Panc1 (cell line): ENCODE measurements at places on chromosomes 11 and 22.
A peak's percentile ranks its signal among the peaks of the same experiment; 100 is the strongest.

GRCh38 chr11:134755535-134755934, 343.5 kb upstream of the B3GAT1 start:
- no peak overlapping the region for H3K27ac ChIP-seq
- DNase-seq: no peak
- no peak overlapping the region for H3K4me3 ChIP-seq
- no peaks in the 10 kb centered on the region for H3K36me3 ChIP-seq
- peaks cover 9% of the 10 kb centered on the region for H3K27me3 ChIP-seq
- H3K4me1 ChIP-seq: no peaks in the 10 kb centered on the region

GRCh38 chr11:5258543-5259262, 4.1 kb upstream of the HBG2 start:
- no peaks in the 10 kb centered on the region for H3K27me3 ChIP-seq
- no peak overlapping the region for H3K27ac ChIP-seq
- H3K4me3 ChIP-seq: no peak overlapping the region

DNA sequence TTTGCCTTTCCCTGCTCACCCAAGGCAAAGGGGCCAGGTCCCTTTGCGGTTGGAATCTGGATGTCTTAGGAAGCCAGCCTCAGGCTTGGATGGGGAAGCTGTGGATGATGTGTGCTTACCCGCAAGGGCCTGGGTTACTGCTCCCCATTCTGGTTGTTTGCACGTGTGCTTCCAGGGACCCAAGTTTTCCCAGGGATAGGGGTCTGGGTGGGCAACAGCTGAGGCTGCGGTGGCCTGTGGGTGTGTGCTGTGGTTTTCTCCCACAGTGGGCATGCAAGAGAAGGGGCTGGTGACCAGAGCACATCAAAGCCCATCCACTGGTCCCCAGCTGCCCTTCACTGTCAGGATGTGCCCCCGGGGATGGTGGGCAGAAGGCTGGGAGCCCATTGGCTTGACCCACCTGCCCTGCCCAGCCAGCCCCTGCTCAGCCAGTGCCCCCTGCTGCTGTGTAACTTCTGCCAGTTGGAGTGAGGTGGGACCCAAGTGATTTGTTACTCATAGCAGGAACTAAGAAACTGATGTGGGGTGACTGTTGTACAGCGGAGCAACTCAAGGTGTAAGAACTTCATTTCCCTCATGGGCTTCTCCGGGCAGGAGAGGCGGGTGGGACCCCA, 3.3 kb downstream of the CAPN5 start:
- no peak for DNase-seq
- no peaks in the 10 kb centered on the region for H3K36me3 ChIP-seq
- no peak overlapping the region for H3K4me3 ChIP-seq
- peaks cover 16% of the 10 kb centered on the region for H3K4me1 ChIP-seq
- no peak overlapping the region for H3K27ac ChIP-seq

DNA sequence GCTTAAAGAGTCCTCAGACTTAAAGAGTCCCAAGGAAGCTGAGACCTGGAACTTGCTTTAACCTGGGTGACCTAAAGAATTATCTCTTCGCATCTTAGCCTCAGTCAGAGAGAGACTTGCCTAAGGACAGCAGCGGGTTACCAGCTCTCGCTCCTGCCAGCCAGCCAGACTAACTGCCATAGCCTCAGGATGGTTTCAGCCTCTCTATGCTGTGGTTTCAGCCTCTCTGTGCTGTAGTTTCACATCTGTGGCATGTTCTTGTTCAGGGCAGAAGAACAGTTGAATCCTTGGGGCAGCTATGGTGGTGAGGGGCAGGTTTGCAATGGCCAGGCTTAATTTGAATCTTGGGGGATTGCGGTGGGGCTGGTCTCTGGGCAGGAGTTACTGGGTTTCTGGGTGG, 2.3 kb downstream of the FRMD8 start:
- H3K4me3 ChIP-seq: no peak overlapping the region
- H3K27ac ChIP-seq: peak overlapping the region; percentile 78
- no peaks in the 10 kb centered on the region for H3K27me3 ChIP-seq
- no peaks in the 10 kb centered on the region; the same call in 1 of the 2 replicates for H3K36me3 ChIP-seq
- no peak for DNase-seq

- H3K4me3 ChIP-seq: no peak overlapping the region
- no peaks in the 10 kb centered on the region for H3K27me3 ChIP-seq
These were observed 249.0 kb downstream of the CADM1 start for GRCh38 chr11:115255006-115255762.

- H3K4me3 ChIP-seq: no peak overlapping the region
- H3K36me3 ChIP-seq: no peaks in the 10 kb centered on the region
- no peak for DNase-seq
- no peaks in the 10 kb centered on the region for H3K27me3 ChIP-seq
These were observed 3.5 kb upstream of the PDGFB start for GRCh38 chr22:39248254-39248653.

- H3K4me1 ChIP-seq: no peaks in the 10 kb centered on the region
- H3K36me3 ChIP-seq: no peaks in the 10 kb centered on the region
- H3K27me3 ChIP-seq: no peaks in the 10 kb centered on the region
- H3K27ac ChIP-seq: no peak overlapping the region
- no peak for DNase-seq
These were observed 105.5 kb downstream of the C11orf87 start for GRCh38 chr11:109527496-109527895.

GRCh38 chr22:25898707-25899365, 156.8 kb downstream of the MYO18B start:
- H3K27ac ChIP-seq: no peak overlapping the region
- H3K36me3 ChIP-seq: no peaks in the 10 kb centered on the region
- H3K4me3 ChIP-seq: no peak overlapping the region
- no peaks in the 10 kb centered on the region for H3K4me1 ChIP-seq

- DNase-seq: no peak
- no peaks in the 10 kb centered on the region for H3K36me3 ChIP-seq
- no peaks in the 10 kb centered on the region for H3K4me1 ChIP-seq
- no peak overlapping the region for H3K4me3 ChIP-seq
These were observed 98.2 kb downstream of the SLC1A2 start for GRCh38 chr11:35321111-35321510.

GRCh38 chr11:117972044-117972443, 14.2 kb upstream of the IL10RA start:
- DNase-seq: no peak
- no peak overlapping the region for H3K27ac ChIP-seq
- H3K4me1 ChIP-seq: peaks cover 8% of the 10 kb centered on the region; the same call in 1 of the 2 replicates
- H3K27me3 ChIP-seq: peaks cover 2% of the 10 kb centered on the region; the same call in 1 of the 2 replicates
- H3K4me3 ChIP-seq: no peak overlapping the region

DNA sequence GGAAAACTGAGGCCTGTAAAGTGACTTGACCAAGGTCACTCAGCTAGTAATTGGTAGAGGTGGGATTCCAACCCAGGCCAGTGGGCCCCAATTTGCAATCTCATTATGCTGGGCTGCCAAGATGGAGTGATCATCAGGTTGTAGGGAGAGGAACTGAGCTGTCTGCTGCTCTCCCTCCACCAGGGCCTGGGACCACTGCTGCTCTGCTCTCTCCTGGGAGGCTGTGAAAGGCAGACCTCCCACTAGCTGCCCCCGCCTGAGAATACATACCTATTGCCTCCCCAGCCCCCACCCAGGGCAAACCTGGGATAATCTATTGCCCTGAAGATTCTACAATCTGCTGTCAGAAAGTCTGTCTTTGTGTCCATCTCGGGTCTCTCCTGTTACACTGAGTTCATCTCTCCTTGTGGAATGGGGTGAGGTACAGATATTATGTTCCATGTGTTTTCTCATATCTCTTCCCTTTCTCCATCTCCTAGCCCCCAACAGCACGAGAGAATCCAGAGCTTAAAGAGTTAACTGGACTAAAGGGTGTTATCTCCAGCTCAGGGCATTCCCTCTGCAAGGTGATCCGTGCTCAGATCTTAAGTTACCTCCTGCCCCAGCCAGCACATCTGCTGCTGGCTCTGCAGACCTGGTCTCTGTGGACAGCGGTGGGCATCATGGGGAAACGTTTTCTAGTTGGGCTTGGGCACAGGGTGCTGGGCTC, 5.6 kb downstream of the NECTIN1 start:
- H3K4me1 ChIP-seq: peaks cover 9% of the 10 kb centered on the region
- H3K4me3 ChIP-seq: no peak overlapping the region
- H3K27ac ChIP-seq: no peak overlapping the region
- no peaks in the 10 kb centered on the region for H3K27me3 ChIP-seq
- DNase-seq: no peak

DNA sequence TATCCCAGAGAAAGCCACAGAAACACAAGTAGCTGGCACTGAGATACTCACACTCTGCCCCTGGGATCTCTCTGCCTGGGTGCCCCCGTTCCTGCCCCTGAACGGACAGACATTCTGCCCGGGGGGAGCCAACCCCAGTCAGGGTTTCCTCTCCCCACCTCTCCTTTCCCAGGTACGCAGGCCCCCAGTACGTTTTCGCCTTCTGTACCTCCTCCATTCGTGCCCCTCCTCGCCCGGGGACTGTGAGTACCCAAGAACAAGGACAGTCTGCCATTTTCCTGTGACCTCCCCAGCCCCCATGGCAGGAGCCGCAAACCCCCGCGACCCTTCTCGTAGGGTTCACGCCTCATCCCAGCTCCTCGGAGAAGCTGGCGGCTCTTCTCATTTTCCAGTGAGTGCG, 29.1 kb upstream of the ELFN2 start:
- DNase-seq: no peak
- H3K27me3 ChIP-seq: no peaks in the 10 kb centered on the region
- H3K36me3 ChIP-seq: no peaks in the 10 kb centered on the region
- peak overlapping the region; percentile 66 for H3K27ac ChIP-seq
- peaks cover 19% of the 10 kb centered on the region for H3K4me1 ChIP-seq

GRCh38 chr11:79415411-79415810, 25.4 kb downstream of the TENM4 start:
- H3K27me3 ChIP-seq: peaks cover 3% of the 10 kb centered on the region; the same call in 1 of the 2 replicates
- H3K27ac ChIP-seq: no peak overlapping the region
- no peak for DNase-seq
- no peaks in the 10 kb centered on the region for H3K36me3 ChIP-seq

DNA sequence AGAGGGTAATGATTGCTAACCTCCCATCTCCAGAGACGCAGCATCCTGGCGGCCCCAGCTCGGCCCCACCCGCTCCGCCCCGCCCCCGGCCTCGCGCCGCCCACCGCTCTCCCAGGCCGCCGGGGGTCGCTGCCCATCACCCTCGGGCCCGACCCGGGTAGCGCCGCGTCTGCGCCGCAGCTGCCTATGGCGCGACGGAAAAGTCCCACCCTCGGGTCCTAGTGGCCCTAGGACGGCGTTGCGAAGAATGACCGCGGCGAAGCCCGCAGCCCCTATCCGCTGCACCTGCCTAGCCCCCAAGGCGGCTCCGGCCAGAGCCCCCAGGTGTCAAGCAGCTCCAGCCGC, 457 bp downstream of the CPSF7 start:
- peak overlapping the region; percentile 100 for H3K4me3 ChIP-seq
- H3K36me3 ChIP-seq: peaks cover 38% of the 10 kb centered on the region
- no peak for DNase-seq
- peaks cover 8% of the 10 kb centered on the region for H3K4me1 ChIP-seq
- H3K27me3 ChIP-seq: no peaks in the 10 kb centered on the region

DNA sequence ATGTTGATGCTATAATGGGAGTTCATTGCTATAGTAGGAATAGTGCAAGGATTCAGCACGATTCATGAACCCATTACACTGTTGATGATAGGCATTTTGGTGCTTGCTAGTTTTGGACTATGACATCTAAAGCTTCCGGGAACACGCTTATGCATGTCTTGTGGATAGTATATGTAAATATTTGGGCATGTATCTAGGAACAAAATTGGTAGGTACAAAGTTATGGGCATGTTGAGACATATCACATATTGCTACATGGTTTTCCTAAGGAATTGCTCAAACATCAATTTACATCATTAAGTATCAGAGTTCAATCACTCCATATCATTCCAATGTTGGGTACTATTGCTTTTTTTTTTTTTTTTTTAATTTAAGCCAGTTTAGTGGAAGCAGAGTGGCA, 1103.2 kb downstream of the TBC1D22A start:
- no peaks in the 10 kb centered on the region for H3K4me1 ChIP-seq
- H3K4me3 ChIP-seq: no peak overlapping the region
- no peak for DNase-seq
- no peaks in the 10 kb centered on the region for H3K36me3 ChIP-seq
- H3K27me3 ChIP-seq: no peaks in the 10 kb centered on the region
